ENCODE measurements at places on chromosomes 7 and 10.
A peak's percentile ranks its signal among the peaks of the same experiment; 100 is the strongest.

DNA sequence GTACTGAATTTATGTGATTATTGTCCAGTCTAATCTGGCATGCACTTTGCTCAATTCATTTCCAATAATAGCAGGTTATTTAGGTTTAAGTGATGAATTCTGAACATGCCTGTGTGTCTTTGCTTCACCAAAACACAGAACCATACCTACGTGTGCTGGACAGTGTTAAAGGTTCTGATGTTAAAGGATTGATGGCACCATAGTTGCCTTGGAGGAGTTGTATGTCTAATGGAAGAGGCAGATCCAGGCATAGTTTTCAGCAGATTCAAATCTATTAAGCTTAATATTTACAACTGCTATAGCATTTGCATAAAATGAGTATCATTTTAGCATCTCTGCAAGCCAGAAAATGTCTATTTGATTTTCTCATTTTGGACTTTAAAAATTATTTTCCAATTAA lies 28.0 kb upstream of the UMAD1 start:
- no peak for DNase-seq

GRCh38 chr10:98825741-98826140 lies 379.0 kb upstream of the HPS1 start:
- DNase-seq, result no peak

GRCh38 chr10:73914036-73914435 lies 3.1 kb downstream of the PLAU start:
- DNase-seq, result no peak

DNA sequence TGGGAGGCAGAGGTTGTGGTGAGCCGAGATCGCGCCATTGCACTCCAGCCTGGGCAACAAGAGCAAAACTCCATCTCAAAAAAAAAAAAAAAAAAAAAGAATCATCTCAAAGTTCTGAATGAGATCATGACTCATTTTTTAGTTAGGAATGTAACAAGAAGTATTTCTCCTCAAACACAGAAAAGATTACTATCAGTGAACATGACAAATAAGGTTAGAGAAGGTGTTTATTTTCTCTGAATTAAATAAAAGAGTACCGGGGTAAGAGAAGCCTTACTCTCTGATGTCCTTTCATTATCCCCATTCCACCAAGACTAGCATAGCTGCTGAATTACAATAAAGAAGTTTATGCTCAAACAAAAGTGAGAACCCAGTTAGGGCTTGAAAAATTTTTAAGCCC lies 50.1 kb downstream of the IPMK start:
- no peak for DNase-seq

- DNase-seq, result no peak
Observed at GRCh38 chr10:114384181-114384580, 20.1 kb downstream of the AFAP1L2 start.

- DNase-seq, result no peak
Observed at GRCh38 chr10:497898-498451, 191.5 kb downstream of the DIP2C start.

GRCh38 chr7:144408121-144408520 lies 4.6 kb upstream of the NOBOX start:
- no peak for DNase-seq

GRCh38 chr7:55104123-55104522 lies 85.3 kb downstream of the EGFR start:
- no peak for DNase-seq

DNA sequence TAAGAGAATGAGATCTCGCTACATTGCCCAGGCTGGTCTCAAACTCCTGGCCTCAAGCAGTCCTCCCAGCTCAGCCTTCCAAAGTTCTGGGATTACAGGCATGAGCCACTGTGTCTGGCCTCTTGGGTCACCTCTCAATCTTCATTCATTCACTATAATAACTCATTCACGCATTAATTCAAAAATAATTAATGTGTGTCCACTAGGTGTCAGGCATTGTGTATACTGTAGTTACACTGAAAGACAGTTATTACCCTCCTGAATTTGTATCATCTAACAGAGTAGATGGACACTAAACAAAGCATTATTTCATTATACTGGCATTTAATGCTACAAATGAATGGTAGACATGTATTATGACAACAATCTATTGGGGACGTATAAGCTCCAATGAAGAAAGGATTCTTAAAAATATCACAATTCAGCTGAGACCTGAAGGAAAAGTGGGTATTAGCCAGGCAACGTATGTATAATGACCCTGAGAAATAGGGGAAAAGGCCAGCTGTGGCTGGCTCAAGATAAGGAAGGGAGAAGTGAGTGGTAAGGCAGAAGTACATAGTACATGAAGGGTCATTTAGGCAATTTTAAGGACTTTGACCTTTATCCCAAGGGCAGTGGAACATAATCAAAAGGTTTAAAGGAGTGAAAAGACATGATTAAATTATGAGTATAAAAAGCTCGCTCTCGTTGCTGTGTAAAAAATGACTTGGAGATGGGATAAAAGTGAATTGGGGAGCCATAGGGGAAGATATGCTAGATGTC lies 150.7 kb downstream of the BTAF1 start:
- DNase-seq, result no peak

DNA sequence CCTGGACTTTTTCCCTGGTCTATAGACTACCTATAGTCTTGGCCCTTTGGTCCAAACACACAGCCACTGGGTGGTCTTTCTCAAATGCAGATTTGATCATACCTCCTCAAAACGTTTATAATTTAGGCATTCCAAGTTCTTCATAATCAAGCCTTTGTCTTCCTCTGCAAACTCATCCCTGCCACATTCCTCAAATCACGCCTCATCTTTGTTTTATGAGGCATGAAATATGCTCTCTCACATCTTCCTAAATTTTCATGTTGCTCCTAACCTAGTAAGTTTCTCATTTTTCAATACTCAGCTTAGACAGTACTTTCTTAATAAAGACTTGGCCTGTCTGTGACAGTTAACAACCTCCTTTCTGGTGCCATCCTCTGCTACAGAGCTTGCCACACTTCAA lies 10.9 kb upstream of the HERC4 start:
- DNase-seq, result no peak

DNA sequence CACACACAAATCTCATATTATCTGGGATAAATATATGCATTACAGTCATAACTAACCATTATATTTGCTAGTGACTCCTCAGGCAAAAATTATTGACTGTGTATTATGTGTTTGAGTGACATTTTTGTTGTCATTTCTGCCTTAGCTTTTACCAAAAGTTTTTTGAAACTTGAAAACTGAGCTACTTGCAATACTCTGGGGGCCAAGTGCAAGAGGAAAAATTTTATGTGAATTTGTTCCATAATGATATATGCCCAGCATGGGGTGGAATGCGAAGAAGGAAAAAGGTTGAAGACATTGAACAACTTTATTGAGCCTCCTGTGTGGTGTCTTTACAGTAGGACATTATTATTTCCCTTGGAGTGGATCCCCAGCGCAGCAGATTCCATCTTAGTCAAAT lies 176.8 kb upstream of the FERD3L start:
- DNase-seq, result no peak

- DNase-seq, result no peak
Observed at GRCh38 chr10:126840576-126841135, 64.6 kb upstream of the DOCK1 start.

DNA sequence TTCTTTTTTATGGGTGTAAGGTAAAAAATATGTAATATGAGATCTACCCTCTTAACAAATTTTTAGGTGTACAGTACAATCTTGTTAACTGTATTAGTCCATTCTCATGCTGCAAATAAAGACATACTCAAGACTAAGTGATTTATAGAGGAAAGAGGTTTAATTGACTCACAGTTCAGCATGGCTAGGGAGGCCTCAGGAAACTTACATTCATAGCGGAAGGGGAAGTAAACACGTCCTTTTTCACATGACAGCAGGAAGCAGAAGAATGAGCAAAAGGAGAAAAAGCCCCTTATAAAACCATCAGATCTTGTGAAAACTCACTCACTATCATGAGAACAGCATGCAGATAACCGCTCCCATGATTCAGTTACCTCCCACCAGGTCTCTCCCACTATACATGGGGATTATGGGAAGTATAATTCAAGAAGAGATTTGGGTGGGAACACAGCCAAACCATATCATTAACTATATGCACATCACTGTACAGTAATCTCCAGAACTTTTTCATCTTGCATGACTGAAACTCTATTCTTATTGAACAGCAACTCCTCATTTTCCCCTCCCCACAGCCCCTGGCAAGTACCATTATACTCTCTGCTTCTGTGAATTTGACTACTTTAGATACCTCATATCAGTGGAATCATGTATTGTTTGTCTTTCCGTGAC lies 127.4 kb downstream of the WNT2 start:
- DNase-seq, result no peak

- DNase-seq, result no peak
Observed at GRCh38 chr10:94349327-94349726, 13.4 kb downstream of the NOC3L start.

DNA sequence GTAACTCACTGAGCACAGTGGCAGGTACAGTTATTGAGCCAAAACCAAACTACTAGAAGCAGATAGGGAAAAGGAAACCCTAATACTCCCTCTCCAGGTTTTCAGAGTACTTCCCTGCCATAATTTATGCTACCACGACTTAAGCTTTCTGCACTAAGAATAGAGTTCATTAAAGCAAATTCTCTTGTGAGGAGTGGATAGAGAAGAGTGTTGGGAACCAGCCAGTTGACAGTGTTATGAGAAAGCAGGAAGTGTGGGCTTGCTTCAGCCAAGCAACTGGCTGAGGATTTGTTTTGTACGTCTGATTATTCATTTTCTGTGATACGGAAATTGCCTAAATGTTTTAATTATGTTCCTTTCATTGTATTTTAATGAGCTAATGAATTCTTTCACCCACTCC lies 280.5 kb downstream of the KIF20B start:
- DNase-seq, result no peak

DNA sequence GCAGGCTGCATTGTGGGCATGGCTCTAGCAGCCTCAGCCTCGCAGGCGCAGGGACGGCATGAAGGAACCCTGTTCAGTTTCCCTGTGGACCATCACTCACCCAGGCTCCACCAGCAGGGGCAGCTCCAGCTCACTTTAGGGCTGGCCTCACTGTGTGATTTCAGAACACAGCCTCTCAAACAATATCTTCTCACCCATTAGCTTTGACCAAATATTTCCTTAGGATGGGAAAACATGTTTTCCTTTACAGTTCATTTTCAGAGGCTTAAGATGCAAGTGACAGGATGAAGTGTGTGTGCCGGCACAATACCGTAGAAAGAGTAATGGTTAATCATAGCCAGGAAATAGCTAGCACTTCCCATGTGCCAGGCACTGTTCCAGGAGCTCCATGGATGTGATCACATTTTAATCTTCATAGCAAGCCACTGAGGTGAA lies 58.2 kb downstream of the LANCL2 start:
- DNase-seq, result no peak

- peak; percentile 11 for DNase-seq
Observed at GRCh38 chr7:154928136-154929005, 74.6 kb downstream of the PAXIP1 start.

DNA sequence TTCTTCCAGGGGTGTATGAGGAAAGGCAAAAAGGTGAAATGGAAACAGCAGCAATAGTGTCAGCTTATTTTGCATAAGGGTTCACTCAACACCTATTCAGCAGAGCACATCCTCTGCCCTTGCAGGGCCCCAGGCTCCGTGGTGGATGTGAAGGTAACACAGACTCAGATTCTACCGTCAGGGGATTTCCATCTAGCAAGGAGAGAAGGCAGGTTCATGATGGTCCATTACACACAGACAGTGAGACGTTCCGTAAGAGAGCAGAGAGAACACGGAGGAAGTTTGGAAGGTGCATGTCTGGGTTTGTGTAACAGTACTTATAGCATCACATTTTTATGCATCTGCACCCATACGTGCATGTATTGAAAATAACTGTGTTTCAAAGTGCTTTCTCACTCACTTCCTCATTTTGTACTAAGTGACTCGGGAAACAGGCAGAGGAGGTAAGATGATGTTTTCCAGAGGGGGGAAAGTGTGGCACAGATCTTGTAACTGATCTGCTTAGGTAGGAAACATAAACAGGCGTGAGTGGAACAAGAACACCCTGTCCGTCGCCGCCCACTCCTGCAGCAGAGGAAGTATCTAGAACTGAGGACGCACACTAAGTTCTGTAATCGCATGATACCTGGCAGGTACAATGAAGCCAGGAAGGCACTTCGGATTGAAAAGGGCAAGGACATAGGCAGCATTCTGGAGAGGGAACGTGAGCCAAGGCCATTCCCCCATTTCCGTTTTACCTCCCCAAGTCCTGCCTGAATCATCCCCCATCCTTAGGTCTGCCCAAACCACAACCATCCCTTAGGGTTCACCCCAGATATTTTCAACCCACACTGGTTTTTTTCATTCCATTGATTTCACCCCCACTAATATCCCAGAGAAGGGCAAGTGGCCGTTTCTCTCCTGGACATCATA lies 1.0 kb upstream of the ENO4 start:
- DNase-seq, result no peak

DNA sequence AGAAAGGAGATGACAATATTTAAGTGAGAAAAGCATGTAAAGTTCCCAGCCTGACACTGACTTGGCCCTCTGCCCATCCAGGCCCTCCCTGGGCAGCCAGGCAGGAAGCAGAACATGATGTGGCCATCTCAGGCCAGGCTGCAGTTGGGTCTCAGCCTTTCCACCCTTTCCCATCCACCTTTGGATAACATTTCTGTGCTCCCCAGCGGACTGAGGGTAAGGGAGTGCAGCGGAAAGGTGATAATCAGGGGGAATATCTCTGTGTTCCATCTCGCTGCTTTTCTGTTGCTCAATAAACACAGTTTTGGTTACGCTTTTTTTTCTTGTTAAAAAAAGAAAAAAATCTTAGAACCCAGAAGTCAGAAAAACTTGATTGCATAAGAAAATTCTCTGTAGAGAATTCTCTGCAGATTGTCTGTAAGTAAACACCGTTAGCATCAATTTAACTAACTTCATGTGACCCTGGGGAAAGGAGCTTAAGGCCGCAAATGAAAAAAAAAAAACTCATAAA lies 37.2 kb upstream of the TARP start:
- DNase-seq, result no peak

DNA sequence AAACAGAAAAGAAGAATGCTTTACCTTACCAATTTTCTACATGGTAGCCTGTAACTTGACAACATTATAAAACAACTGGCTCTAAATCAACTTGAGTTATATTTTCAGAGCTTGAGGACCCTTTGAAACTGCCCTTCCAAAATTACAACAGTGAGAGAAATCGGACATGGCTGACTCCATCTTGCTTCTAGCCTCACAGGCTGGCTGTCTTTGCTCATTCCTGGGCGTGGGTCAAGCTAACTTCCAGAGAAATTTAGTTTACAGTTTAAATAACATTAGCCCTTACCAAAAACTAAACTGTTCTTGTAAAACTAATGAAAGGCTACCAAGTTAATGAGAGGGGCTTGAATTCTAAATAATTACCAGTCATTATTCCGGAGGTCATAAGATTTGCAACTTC lies 183.4 kb downstream of the AKR1D1 start:
- no peak for DNase-seq

DNA sequence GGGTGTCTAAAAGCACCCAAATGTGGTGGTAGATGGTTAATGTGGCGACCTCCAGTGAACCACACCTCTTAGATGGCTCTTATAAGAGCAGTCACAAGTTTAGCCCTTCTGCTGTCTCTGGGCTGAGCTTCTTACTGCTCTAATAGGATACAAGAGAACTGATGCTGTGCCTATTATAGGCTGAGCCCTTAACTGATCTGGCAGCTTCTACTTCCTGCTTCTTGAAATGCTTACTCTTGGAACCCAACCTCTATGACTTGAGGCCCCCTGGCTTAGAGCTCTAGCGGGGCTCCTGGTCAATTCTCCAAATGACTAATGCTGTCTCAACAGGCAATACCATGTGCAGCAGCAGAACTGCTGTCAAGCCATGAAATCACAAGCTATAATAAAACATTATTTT lies 35.0 kb upstream of the LSM8 start:
- DNase-seq, result no peak

- no peak for DNase-seq
Observed at GRCh38 chr10:37710831-37711616, 146.4 kb downstream of the ZNF248 start.
